H54 (cell line): ENCODE measurements at places on chromosomes 3 and 15.

GRCh38 chr15:101489599-101490407 is at the start of gene PCSK6:
Gene PCSK6 (minus strand): TSS chr15:101489707. CDS start chr15:101489670, 37 bp downstream.
- no peak for DNase-seq

DNA sequence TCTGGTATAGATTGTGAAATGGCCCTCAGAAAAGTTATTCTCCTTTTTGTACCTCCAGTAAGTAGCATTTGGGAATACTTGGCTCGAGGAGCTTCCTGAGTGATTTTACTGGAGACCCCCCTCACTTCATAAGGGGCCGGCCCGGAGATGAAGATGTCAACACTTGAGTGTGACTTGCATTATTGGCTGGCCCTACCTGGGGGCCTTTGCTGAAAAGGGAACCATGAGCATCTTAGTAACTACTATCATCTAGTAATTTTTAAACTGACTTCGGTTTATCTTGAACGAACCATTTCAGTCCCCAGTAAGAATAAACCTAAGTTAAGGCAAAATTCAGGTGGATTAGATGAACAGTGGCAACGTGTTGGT is 1.3 kb downstream of the FAIM start:
- DNase-seq: no peak

GRCh38 chr15:67823314-67824196 is 1.8 kb upstream of the SKOR1 start:
- no peak for DNase-seq

DNA sequence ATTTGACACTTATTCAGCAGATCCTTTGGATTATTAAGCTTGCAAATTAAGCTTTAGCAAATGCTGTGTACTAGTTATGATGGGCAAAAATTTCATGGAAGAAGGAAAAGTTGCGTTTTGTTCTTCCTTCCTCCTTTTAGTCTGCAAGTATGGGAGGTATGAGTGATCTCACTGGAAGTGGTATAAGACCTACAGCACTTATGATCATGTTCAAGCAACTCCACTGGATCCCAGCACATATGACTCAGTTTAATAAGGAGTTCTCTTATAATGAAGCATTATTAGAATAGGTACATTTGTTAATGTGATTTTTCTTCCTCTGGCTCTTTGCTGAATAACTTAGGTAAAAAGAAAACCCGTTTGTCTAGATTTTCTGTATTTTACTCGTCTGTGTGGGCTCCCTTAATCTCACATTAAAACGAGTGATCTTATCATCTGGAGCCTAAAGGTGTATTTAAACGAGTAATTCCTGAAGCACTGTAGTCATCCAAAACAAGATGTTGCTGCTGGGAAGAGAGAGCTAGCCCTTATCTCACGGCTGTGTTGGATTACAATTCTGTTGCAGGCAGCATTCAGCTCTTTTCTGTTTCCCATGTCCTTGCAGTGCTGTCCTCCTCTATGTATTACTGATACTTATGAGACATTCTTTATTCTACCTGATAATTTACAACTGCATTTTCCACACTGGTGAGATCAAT is 264.9 kb downstream of the GBE1 start:
- DNase-seq: no peak

DNA sequence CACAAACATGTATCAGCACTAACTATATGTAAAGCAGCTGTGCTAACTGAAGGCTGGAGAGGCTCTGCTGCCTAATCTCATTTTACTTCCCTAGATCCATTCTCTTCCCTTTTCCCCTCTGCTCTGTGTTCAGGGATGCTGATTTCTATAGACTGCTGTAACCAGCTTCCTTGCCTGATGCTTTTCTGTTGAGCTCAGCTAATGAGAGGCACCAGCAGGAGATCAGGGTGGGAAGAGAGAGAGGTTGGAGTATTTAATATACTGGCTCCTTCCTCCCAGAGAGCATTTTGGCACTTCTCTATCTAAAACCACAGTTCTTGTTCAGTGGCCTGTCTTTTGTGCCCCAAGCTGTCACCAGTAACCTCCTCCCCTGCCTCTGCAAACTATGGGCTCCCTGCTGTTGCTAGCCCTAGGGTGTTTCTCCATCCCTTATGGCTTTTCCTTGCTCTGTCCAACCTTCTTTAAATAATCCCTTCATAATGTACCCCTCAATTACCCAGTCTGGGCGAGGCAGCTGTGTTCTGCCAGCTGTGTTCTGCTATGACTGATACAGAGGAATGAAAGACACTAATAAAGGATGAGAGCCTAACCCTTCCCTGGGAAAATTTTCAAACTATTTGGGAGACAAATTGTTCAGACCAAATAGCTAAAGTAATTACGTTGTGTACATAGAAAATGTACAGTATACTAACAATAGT is 69.5 kb downstream of the CADPS start:
- no peak for DNase-seq

DNA sequence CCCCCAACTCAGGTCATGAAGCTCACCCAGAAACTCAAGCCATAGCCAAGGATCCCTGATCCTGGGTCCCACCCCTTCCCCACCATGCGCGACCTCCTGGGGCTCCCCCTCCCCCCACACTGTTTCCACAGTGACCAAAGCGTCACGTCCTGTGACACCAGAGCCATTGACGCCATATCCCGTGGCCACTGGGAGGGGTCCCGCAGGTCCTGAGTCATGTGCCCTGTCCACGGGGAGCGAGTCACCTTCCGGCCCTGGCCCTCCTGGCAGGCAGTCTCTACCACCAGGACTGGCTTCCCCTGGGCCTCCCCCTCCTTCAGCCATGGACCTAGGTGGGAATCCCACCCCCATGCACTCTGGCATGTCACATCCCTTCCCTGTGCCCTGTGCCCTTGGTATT is 15.6 kb downstream of the SEMA3F start:
- peak; percentile 79 for DNase-seq

GRCh38 chr3:195467641-195468390 is 25.0 kb upstream of the ACAP2 start:
- DNase-seq: no peak

DNA sequence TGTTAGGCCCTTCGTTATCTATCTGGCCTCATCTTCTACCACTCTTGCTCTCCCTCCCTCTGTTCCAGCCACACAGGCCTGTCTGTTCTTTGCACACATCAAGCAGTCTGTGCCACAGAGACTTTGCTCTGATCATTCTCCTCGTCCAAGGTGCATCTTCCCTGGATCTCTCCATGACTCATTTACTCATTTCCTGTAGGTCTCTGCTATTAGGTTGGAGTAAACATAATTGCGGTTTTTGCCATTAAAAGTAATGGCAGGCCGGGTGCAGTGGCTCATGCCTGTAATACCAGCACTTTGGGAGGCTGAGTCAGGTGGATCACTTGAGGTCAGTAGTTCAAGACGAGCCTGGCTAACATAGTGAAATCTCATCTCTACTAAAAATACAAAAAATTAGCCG is 9.5 kb upstream of the C3orf49 start:
- DNase-seq: no peak
